ENCODE measurements at places on chromosomes 16 and 17.
A peak's percentile ranks its signal among the peaks of the same experiment; 100 is the strongest.

GRCh38 chr16:80680839-80681238 is 123.6 kb downstream of the CDYL2 start:
- no peak for DNase-seq

GRCh38 chr17:6508519-6509030 is 47.8 kb downstream of the PITPNM3 start:
- DNase-seq, result no peak

DNA sequence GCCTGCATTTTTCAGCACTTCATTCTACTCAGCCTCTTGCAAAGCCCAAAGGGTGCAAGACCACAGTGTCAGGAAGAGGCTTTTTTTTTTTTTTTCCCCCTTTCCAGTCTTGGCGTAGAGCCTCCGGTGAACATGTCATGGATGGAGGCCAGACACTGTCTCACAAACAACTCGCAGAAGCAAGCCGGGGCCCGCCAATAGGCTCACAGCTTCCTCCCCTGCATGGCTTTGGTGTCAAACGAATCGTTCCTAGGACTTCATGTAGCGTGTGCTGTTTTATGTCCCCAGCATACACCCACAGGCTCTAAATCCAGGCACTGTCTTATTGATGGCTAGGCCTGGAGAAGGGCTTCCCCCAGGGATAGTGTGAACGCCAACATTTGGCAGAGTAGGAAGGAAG is 457.7 kb upstream of the MAF start:
- DNase-seq, result peak; percentile 9

GRCh38 chr16:68078701-68079375 is 6.3 kb upstream of the NFATC3 start:
- no peak for DNase-seq

DNA sequence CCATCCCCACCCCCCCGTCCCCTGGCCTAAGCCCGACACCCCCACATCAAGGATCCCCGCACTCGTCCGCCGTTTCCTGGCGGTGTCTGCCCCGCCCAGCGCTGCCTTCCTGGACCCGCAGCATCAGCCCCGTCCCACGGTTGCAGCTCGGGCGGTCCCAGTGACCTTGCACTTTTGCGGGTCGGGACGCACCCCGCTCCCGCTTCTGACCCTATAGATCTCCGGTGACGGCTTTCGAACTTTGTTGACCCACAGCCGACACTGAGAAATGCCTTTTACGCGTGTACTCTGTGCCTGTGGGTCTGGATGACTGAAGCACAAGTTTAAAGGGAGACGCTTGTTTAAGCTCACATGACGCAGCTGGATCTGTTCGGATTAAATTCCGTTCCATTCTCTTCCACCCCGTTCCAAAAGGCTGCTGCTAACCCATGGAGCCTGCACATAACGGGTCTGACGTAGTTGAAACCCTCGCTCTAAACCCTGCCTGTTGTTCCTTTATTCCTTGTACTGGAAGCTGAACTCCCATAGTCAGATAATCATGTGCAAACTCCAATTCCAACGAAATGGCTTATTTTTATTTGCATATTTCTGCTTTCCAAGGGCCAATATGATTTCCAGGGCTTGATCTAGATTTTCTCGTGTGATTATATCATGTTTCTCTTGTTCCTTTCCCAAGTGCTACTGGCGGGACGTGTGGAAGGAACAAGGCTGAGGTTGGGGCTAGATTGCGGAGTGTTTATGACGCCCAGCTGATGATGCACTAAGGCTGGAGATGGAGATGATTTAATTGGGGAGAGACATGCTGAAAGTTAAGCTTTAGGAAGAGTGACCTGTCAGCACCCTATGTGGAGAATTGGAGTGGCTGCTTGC is 834 bp downstream of the FLYWCH1 start:
- peak; percentile 73 for DNase-seq

DNA sequence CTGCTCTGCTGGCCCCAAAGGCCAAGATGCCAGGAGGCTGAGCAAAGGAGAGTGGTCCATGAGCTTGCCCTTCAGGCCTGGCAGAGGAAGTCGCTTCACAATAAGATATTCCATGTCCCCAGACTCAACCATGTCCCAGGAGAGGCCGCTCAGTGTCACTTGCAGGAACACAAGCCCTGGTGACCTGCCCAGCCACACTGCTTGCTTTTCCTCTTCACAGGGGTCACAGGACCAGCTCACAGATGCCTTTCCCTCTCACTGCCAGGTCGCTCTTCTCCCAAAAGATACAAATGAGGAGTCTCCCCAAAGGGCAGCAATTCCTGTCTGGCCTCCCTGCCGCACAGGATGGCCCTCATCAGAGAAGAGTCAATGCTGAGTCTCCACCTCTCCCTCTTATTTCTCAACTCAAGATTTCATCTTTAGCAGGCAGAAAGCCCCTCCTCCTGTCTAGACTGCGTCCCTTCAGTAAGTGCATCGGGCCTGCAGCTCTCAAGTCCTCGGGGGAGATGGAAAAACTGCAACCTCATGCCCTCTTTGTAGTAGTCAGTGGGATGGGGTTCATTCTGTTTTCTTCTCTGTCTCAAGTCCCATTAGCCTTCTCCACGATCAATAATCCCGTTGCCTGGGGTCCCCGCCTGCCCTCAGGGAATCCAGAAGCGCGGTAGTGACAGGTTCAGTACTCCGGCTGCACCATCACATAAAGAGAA is 5.0 kb downstream of the JUP start:
- no peak for DNase-seq

DNA sequence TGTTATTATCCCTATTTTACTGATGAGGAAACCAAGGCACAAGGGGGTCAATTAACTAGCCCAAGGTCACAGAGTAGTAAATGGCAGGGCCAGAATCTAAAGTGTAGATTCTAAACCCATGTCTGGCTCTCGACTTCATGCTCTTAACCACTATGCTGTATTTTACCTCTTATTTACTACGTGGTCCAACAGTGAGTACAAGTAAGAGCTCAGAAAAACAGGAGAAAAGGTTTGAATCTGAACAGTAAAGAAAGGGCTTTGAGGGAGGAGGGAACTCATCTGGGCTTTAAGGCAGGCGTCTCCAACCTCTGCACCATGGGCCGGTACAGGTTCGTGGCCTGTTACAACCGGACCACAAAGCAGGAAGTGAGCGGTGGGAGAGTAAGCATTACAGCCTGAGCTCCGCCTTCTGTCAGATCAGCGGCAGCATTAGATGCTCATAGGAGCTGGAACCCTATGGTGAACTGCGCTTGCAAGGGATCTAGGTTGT is 62.9 kb downstream of the SMURF2 start:
- DNase-seq, result no peak

- no peak for DNase-seq
Measured at GRCh38 chr16:1198194-1198593, 26.9 kb downstream of the TPSG1 start.

DNA sequence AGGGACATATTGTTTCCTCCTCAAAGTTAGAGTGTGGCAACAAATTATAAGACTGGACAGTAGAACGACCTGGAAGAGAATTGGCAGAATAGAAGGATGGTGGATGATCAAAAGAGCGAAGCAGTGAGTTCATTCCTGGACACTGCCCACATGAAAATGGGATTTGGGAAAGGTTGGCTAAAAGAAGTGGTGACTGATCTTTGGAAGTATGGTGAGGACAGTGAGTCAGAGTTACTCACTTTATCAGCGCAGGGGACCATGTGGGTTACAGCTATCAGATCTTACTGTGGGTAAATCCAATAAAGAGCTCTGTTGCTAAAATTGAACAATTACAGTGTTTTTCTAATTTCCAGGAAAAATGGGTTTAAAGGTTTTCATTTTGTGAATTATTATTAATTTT is 2.7 kb upstream of the TANC2 start:
- DNase-seq, result peak; percentile 64

GRCh38 chr16:85018529-85019236 is 7.3 kb upstream of the ZDHHC7 start:
- no peak for DNase-seq

GRCh38 chr17:55427587-55427882 is 5.9 kb upstream of the MMD start:
- DNase-seq, result no peak

GRCh38 chr16:54437401-54437800 is 150.8 kb upstream of the IRX3 start:
- no peak for DNase-seq

- DNase-seq, result no peak
Measured at GRCh38 chr16:3063625-3064386, 1.6 kb upstream of the IL32 start.

- DNase-seq, result peak; percentile 47
Measured at GRCh38 chr17:75273977-75274708, 3.1 kb upstream of the MIF4GD start.

GRCh38 chr16:85611194-85611443 is 2.0 kb upstream of the GSE1 start:
- no peak for DNase-seq

- no peak for DNase-seq
Measured at GRCh38 chr17:49254066-49254465, 23.5 kb upstream of the PHOSPHO1 start.

DNA sequence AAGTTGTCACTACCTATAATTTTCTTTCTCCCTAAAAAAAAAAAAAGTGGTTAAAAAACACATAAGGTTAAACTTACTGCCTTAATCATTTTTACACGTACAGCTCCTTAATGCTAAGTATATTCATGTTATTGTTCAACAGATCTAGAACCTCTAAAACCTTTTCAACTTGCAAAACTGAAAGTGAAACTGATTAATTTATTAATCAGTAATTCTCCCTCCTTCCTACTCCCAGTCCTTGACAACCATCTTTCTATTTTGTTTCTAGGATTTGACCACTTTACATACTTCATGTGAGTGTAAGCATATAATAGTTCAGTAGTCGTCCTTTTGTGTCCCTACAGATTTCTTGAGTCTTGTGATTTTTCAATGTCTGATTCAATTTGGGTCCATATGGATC is 251.4 kb upstream of the KIF2B start:
- peak; percentile 3 for DNase-seq

DNA sequence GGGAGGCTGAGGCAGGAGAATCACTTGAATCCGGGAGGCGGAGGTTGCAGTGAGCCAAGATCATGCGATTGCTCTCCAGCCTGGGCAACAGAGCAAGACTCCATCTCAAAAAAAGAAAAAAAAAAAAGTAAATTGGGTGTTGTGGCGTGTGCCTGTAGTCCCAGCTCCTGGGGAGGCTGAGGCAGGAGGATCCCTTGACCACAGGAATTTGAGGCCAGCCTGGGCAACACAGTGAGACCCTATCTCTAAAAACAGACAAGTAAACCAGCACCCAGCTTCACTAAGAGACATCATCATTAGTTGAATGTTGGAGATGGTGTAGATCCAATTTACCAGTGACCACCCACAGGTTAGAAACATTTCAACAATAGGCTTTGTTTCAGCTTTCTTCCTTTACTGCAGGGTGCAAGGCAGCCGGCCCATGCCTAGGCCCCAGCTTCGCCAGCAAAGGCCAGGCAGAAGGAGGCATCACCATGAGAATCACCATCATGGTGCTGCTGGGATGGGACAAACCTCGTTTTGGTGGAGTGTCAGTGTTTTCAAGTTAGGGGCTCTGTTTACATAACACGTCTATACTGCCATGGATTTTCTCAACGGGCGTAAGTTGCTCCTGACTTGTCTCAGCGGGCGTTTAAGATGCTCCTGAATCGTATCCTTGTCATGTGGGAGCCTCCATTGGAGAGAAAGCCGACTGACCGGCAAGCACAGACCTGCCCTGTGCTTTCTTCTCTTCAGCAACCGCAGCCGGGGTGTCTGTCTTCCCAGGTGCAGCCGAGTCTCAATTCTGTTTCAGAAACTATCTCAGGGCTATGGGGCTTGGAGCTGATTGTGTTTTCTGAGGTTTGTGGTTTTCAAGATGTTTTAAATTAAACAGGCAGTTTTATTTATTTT is 7.3 kb downstream of the TCF25 start:
- DNase-seq, result no peak

DNA sequence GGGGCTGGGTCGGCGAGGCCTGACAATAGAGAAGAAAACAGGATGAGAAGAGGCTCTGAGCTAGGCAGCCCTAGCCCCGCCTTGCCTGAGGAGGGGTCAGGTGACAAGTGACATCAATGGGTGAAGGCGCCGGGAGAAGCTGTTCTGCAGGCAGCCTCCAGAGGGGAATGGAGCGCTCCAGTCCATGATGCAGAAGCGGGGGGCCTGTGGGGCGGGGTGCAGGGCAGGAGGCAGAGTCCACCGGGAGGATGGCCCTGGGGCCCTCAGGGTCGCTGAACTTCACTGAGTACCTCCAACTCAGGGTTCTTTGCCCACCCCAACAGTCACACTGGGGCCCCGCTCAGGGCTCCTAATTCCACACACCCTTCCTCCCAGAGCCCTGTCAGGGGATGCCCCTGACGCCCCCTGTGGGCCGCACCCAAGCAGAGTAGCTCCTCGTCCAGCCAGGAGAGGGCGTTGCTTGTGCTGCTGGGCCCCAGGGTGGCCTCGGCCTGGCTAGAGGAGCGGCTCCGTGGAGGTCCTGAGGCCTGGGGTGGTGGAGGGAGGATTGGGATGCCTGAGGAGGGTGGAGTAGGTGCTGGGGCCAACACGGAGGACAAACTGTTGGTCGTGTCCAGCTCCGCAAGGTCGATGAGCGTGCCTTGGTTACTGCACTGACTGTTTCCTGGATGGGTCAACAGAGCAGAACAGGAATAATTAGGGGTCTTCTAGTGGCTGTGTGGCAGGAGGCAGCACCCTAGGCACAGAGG is 20.8 kb downstream of the GGA3 start:
- peak; percentile 61 for DNase-seq

GRCh38 chr17:78903101-78903779 is at the start of gene CEP295NL:
CEP295NL (minus strand) TSS chr17:78903201; CDS start chr17:78901828, 1,373 bp downstream.
- peak; percentile 75 for DNase-seq

DNA sequence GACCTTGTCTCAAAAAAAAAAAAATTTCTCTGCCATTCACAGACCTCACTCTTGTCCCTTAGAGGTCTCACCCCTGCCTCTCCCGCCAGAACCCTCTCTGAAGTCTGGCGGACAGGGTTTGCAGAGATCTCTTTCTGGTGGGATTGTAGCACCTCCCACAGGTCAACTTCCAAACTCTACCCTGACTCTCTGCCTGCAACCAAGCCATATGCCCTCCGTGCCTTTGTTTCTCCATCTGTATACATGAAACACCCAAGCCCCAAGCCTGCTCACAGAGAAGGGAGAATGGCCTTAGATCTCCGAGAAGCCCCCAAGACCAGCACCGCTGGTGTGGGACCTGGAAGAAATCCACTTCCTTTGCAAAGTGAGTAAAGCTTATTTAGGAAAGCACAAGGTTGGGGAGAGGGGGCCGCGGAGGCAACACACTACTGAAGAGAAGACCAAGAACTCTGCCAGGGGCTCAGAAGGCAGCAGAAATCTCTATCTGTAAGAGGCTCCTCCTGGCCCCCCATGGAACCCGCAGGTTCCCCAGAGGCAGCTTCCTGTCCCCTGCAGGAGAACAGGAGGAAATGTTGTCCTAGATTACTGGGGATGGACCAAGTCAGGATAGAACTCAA is 219.9 kb downstream of the C16orf78 start:
- DNase-seq, result no peak

GRCh38 chr16:29757950-29758466 is 12.2 kb upstream of the C16orf54 start:
- peak; percentile 54 for DNase-seq

GRCh38 chr16:57304169-57305061 is 19.9 kb upstream of the PLLP start:
- DNase-seq, result peak; percentile 89

GRCh38 chr16:79007614-79008013 is 592.9 kb downstream of the MAF start:
- DNase-seq, result no peak
